CD4-positive, alpha-beta T cell treated with Interleukin-6 at 100 ng/mL for 8 hours (primary cell): ENCODE measurements at places on chromosomes 5 and 9.

DNA sequence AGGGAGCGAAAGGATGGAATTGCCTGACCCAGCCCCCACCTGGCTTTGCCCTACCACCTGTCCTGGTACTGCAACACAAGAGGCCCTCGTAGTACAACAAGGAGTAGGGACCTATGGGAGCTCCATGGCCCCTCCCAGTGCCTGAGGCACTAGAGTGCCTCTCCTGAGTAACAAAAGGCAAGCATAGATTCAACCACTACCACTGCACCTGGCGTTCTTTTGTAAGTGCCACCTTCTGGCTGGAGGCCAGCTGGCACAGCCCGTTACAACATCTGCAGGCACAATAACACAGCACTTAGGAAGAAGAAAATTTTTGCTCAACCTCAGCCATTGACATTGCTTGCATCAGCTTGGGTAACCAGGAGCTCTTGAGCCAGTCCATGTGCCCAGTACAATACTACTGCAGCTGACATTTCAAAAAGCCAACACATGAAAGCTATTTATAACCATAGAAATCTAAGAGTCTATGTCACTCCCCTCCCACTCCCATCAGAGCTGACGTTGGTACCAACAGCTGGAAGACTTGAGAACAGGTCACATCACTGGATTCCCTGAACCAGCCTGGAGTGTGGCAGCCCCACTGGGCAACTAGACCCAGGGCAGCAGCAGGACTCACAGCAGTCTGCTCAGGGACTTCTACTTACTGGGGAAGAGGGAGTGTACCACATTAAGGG is 17.7 kb upstream of the FAM174A start:
- DNase-seq = no peak

DNA sequence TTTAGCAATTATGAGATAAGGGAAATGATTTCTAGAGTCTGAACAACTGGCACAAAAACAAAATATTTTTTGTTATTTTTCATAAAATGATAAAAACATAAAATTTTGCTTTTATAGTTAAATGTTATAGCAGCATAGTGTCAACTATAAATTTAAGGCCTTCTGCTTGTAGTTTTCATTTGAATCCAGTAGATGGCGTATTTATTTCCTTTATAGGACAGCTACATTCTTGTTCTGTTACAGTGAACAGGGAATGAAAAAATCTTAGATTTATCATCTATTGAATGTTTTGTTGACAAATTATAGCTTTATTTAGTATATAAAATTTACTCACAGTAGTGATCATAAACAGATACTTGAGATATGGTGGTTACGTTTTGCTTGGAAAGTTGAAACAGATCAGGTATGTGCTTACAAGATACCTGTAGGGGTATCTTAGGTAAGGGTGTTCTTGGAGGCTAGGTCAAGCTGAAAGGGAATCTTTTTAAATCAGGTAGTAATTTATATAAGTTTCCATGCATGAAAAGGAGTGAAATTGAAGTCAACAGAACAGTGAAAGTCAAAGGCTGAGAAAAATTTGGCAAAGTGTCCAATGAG is 239.3 kb upstream of the GRIN3A start:
- no peak for DNase-seq

DNA sequence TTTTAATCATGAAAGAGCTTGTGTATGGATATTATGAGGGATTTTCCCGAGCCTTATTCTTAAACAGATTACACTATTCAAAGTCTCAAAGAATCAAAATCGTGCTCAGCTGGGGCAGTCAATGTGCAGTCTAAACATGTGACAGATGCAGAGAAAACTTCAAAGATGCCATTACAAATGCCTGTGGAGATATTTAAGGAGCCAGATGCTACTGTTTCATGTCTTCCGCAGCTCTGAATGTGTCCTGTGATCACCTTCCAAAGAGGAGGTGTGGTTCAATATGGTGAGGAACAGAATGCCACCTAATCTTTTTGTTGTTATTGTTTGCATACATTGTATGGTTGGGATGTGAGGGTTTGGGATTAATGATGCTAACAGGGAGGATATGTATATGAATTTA is 593.3 kb upstream of the ARRDC3 start:
- DNase-seq = no peak

GRCh38 chr5:17089690-17090089 is 127.7 kb upstream of the BASP1 start:
- DNase-seq = no peak

DNA sequence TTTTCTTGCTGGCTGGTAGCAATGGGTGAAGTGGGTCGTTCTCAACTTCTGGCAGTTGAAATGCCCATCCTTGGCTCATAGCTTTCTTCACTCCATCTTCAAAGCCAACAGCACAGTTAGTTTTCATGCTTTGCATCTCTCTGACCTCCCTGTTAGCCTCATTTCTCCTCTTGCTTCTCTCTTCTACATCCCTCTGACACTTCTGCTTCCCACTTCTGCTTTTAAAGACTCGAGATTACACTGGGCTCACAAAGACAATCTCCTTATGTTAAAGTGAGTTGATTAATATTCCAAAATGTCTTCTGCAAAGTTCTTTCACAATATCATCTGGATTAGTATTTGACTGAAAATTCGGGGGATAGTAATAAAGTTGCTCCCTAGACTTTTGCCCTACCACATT is 684.8 kb upstream of the CCNG1 start:
- no peak for DNase-seq

- DNase-seq = no peak
Observed at GRCh38 chr5:61784341-61784740, 452.3 kb downstream of the ZSWIM6 start.

GRCh38 chr5:137822158-137822764 is 45.4 kb upstream of the MYOT start:
- DNase-seq = no peak

DNA sequence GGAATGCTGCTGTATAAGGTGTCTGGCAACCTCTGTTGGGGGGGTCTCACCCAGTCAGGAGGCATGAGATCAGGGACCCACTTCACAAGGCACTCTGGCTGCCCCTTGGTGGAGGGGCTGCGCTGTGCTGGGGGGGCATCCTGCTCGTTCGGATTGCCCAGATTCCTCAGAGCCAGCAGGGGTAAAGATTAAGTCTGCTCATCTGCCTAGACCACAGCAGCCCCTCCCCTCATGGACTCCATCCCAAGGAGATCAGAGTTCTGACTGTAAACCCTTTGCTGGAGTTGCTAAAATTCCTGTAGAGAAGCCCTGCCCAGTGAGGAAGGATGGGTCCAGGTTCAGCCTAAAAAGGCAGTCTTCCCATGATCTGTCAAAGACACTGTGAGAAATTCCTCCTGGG is 262.0 kb upstream of the C9orf72 start:
- no peak for DNase-seq

DNA sequence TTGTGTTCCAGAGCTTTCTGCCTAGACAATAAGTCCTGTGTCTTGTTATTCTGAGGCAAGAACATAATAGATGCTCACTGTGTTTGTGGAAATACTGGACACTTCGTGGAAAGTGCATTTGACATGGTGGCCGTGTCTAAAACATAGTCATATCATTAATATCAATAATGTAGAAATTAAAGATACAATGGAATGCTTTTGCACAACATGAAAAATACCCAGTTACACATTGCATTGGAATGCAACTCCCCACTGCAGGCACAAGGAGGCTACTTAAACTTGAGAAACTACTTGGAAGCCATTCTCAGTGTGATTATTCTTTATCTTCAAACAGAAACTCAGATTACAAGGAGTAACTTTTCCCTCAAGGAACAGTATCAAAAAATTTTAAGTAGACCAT is 145.3 kb upstream of the ZNF462 start:
- no peak for DNase-seq

- peak; percentile 48 for DNase-seq
Observed at GRCh38 chr5:127564002-127564769, 46.7 kb downstream of the PRRC1 start.

- peak; percentile 23 for DNase-seq
Observed at GRCh38 chr9:131739133-131739958, 530 bp downstream of the RAPGEF1 start.

DNA sequence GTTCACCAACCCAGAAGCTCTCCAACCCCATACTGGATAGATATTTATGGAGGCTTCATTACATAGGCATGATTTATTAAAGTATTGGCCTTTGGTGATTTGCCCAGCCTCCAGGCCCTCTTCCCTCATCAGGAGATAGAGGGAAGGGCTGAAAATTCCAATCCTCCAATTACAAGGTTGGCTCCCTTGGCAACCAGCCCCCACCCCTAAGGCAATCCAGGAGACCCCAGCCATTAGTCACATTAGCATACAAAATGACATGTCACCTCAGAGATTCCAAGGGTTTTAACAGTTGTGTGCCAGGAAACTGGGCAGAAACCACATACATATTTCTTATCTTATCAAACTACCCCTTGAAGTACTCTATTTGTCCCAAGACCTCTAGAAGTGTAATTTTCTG is 210.0 kb downstream of the HINT1 start:
- no peak for DNase-seq

- DNase-seq = no peak
Observed at GRCh38 chr9:128882677-128883603, 1.0 kb downstream of the LRRC8A start.

DNA sequence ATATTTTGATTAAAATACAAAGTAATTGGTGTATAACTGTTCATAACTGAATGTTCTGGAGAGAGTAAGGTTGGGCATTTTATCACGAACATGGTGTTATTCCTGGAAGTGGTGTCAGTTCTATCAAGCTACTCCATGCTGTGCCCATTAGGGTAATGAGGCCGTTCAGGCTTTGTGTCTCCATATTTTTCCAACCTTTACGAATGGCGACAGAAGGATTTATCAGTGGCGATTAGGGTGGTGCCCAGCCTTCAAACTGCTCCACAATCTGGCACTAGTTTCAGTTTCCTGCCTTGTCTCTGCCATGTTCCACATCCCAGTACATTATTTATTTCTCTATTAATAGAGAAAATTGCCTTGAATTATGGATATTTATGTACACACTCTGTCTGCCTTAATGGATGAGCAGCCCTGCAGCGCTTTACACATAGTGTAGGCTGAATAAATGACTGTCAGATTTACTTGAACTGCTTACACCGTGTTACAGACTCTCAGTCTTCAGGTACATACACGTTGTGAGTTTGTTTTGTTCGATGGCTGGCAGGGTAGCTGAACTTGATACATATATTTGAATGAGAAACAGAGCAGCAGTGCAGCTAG is 23.9 kb upstream of the TMC1 start:
- no peak for DNase-seq

GRCh38 chr5:177320879-177321278 is 9.2 kb upstream of the MXD3 start:
- no peak for DNase-seq

- DNase-seq = no peak
Observed at GRCh38 chr9:126148994-126149393, 177.6 kb upstream of the MVB12B start.

GRCh38 chr9:89755821-89756220 is 151.0 kb downstream of the GADD45G start:
- DNase-seq = no peak

- no peak for DNase-seq
Observed at GRCh38 chr5:5588887-5589826, 166.7 kb downstream of the ICE1 start.

DNA sequence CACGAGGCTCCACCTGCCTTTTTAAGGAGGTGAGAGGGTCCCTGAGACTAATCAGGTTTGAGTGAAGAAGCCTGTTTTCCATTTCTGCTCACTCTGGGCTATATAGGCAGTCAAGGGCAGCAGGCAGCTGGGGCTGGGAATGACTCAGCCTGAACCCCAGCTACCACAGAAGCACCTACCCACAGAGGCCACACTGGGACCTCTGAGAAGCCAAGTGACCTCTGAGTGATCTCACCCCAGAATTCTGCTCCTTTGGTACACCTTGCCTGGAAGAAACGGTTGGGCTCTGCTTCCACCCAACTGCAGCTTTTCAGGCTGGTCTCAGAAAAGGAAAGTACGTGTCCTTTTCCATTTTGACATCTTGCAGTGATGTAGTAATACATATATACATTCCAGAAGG is 6.8 kb downstream of the FAM219A start:
- no peak for DNase-seq

- no peak for DNase-seq
Observed at GRCh38 chr5:159712672-159713071, 203.6 kb upstream of the ADRA1B start.

DNA sequence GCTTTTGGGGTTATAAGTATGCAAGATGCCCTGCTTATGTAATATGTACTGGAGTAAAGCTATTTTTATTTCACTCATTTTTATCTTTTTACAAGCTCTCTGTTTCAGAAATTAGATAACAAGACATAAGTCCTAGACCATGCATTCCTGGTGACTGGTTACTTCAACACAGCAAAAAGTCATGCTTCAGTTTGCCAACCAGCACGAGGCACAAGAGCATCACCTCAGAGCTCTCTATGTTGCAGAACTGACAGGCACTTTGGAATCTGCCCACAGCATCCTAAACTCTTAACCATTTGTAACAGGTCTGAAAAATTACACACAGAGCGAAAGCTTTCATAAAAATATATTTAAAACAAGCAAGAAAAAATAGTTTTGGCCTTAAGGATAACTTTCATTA is 112.8 kb downstream of the MARCHF11 start:
- DNase-seq = no peak
